AG09319 (cell line): ENCODE measurements at places on chromosomes 1 and 21.
A peak's percentile ranks its signal among the peaks of the same experiment; 100 is the strongest.

DNA sequence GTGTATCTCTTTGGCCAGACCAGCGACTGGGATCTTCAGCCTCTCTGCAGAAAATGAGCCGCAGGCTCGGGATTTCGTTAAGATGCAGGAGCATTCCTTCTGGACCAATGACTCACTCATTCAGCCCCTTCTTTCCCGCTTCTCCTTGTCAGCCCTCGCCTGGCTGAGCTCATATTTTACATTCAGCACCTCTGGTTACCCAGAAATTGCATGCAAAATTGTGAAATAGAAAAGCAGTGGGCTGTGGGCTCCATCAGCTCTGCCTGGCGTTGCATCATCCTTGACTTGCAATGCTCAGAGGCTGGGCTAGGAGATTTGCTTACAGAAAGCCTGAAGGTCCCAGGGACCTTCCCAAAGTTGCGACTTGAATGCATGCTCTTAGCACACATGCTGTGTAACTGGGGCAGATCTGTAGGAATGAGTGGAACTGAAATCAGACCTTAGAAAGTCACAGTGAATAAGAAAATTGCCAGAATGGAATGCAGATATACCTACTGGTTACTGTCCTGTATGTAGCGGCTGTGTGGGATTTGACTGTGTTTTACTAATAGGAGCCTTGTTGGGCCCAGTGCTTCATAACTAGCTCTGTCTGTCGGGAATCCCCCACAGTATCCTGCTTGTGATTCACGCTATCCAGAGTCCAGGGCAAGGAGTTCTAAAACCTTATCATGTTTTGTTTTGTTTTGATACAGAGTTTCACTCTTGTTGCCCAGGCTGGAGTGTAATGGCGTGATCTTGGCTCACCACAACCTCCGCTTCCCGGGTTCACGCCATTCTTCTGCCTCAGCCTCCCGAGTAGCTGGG lies 444.8 kb downstream of the KIF26B start:
- DNase-seq, result peak; percentile 95

DNA sequence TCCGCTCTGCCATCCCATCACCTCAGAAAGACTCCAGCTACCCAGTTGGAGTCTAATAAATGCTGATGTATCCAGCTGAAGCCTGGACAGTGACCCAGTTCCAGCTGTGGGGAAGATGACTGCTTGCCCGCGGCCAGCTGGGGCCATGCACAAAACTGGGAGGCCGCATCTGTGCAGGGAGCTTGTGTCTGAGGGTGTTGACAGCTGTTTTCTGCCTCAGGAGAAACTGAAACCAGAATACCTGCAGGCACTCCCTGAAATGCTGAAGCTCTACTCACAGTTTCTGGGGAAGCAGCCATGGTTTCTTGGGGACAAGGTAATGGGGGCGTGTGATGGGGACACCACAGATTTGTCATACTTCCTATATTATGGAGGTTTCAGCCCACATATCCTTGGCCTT lies 3.2 kb downstream of the GSTM2 start:
- DNase-seq, result no peak

- DNase-seq, result no peak
These were observed 90.5 kb downstream of the VWA5B1 start for GRCh38 chr1:20381045-20381641.

DNA sequence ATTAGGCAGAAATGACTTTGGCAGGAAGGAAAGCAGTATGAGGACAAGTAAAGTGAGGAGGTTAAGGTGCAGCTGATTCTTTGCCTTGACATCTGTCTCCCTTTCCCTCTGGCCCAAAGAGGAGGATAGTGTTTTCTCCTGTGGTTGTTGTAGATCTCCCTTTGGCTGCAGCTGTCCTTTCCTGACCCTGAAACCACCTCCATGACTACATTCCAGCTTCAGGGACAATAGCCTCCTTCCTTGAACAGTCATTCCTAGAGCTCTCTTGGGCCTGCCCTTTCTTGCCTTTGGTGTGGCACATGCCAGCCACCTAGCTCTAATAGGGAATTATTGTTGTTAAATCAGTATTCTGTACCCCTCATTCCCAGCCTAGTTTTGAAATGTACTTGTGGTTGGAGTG lies 6.2 kb downstream of the ZMYM1 start:
- no peak for DNase-seq

DNA sequence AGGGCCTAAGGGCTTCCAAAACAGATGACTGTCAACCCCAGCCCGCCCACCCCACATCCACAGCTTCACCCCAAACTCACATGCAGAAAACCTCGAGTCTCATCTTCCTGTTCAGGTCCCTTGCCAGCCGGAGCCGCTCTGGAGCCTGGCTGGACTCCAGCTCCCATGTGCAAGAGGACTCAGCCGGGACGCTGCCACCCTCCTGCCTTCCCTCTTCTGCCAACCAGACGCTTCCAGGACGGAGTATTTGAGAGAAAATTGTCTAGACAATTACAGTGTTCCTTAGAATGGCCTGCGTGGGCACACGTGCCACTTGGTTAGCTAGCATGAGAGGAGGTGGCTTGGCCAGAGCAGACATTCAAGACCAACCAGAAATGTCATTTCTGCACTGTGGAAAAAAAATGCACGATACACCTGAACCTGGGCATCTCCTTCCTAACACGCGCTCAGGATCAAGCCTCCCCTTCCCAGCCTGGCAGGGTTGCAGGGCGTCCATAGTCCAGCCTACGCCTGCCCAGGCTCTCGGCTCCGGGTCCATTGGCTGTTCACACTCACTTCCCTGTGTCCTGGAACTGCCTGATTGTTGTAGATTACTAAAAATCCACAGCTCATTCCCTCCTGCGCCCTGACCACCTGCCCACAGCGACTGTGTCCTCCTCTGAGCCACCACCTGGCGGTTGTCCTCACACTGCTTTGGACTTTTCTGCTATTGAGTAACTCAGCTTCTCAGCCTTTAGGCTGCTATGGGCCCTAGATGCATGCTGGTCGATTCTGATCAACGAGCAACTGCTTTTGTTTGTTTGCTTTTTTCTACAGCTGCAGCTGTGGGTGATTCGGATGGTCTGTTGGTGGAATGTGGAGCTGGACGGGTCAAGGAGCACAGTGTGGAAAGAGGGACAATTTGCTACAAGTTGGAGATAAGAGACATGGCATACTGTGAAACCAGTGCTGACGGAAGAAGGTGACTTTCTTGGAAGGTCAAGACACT lies at the start of gene CLDN14:
CLDN14 (minus strand) TSS at position 708 of the 988 bp plus-strand sequence. CDS start 18,427 bp downstream, outside the sequence.
- DNase-seq, result no peak

GRCh38 chr1:172162236-172162635 lies 258.2 kb upstream of the C1orf105 start:
- DNase-seq, result no peak

GRCh38 chr21:20875742-20876141 lies 122.5 kb upstream of the NCAM2 start:
- no peak for DNase-seq

- no peak for DNase-seq
These were observed 7.7 kb downstream of the CACNA1E start for GRCh38 chr1:181490740-181491712.

DNA sequence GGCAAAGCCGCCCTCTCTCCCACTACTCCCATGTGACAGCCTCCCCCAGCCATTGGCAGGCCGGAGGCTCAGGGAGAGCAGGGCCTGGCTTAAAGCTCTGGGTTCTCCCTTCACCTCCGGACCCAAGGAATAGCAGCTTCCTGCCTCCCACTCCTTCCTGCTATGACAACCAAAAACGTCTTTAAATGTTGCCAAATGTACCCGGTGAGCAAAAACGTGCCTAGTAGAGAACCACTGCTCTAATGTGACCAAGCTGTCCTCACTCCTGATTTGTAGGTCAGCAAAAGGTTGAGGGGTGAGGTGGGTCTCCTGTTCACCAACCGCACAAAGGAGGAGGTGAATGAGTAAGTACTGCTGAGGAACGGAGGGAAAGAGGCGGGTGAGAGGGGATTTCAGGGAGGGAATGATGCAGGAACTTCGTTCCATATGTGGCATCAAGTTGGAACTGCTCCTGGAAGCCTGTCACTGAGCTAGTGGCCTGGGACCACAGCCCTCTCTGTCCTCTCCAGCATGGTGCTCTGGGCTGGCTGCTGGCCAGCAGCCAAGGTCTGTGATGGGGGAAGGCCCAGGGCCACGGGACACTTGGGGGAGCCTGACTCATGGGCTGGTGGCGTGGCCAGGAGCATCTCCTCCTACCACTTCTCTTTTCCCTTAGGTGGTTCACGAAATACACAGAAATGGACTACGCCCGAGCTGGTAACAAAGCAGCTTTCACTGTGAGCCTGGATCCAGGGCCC lies 5.7 kb downstream of the MRTO4 start:
- no peak for DNase-seq

DNA sequence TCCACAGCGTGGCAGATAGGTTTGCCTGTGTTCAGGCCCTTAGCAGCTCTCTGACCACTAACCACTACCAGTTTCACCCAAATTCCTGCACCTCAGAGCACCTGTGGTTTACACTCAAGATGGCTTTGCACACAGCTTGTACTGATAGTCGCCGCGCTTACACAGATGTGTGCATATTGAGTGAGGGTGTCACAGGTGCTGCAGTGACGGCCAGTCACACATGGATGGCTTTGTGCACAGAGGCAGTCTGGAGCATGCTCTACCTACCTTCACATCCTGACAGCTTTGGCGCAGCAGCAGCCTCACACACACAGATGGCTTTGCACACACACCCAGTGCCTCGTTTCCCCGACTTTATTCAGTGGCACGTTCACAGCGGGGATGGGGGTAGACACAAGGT lies 7.5 kb downstream of the DMAP1 start:
- DNase-seq, result no peak

DNA sequence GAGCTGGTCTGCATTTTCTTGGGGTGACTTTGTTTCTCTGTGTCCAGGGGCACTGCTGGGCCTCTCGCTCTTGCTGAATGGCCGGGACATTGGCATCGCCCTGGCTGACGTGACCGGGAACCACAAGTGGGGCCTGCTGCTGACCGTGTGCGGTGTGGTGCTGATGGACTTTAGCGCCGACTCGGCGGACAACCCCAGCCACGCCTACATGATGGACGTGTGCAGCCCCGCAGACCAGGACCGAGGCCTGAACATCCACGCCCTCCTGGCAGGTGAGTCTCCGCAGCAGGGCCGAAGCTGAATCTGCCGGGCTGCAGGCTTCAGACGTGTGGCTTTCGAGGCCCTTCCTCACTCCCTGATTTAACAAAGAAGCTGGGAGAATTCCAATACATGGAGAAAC lies 7.9 kb downstream of the SLC45A1 start:
- no peak for DNase-seq

DNA sequence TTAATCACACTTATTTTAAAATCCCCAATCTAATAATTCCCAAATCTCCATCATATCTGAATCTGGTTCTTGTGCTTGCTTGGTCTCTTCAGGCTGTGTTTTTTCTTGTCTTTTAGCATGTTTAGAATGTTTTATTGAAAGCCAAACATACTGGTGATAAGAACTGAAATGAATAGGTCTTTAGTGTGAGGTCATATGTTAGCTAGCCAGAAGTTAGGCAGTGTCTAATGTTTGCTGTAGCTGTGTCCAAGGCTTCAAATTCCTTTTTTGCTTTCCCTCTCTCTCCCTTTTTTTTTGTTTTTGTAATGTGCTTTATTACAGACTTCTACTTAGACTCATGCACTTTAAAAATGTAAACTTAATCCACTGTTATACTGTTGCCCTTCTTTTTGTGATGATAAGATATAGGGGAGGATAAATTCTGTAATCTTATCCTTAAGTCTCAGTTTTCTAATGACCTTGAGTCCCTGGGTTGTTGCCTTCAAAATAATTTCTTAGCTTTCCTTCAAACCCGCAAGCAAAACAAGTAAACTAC lies 725.1 kb downstream of the BRINP3 start:
- DNase-seq, result no peak

DNA sequence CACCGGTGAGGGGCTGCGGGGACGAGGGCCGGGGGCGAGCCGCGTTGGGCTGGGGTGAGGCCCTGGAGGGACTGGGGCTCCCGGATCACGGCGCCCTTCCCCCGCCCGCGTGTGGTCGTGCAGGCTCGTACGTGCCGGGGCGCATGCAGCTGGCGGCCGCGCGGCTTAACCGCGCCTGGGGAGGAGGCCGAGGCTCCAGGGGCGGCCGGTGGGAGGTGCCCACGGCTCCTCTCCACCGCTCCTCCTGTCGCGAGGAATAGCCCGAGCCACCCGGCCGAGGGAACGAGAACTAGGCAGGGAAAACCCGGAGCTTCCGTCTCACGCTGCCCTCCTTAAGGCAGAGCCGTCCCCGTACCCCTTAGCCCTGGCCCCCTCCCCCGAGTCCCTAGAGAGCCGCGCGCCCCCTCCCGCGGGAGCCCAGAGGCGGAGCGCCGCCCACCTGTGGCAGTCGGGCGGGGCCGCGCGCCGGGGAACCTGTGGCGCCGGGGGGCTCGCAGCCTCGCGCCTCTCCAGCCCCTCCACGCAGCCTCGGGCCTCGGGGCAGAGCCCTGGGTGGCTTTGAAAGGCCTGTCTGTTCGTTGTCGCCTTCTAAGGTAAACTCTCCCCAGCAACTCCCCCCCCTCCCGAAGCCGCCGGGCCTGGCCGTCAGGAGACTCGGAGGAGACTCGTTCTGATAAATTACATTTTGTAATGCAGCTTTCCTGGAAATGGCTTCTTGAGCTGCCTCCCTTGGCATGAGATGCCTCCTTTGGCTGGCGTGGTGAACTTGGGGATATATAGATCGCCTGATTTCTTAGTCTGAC lies 746 bp downstream of the AK4 start:
- no peak for DNase-seq

DNA sequence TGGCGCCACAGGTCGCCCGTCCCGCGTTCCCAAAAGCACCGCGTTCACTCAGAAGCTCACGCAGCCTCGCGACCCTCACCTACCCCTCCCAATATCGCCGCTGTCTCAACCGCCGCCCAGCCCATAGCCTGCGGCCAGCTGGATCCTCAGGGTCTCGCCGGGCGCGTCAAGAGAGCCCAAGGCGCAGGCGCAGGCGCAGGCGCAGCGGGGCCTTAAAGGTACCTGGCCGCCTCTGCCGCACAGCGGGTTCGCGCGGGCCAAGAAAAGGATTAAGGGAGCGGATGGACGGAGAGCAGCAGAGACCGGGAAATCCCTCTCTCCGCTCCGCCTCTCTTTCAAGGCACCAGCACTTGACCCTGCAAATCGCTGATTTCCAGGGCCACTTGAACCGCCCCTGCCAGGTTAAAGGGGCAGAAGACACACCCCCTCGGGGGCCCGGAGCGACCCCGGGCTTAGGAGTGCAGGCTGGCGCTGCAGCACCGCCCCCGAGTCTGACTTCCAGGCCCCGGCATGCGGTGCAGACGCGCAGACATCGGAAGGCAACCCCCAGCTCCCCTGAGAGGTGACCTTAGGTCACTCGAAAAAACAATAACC lies at the start of gene NBPF20:
NBPF20 (minus strand) TSS at position 168 of the 594 bp plus-strand sequence. CDS start 20,331 bp downstream, outside the sequence.
- DNase-seq, result no peak

- no peak for DNase-seq
These were observed 1.5 kb upstream of the SYDE2 start for GRCh38 chr1:85202092-85202863.

DNA sequence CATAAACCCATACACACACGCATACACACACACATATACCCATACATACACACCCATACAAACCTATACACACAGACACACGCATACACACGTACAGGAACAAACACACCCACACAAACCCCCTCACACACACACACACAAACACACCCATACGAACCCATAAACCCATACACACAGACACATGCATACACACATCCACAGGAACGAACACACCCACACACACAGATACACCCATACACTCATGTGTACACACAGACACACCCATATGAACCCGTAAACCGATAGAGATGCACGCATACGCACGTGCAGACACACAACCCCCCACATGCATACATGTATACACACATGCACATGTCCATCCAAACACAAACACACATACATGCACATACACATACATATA lies 9.5 kb downstream of the WNT9A start:
- no peak for DNase-seq

- DNase-seq, result no peak
These were observed 2.7 kb downstream of the PDE9A start for GRCh38 chr21:42655796-42656770.

- DNase-seq, result no peak
These were observed 42.4 kb upstream of the IL19 start for GRCh38 chr1:206727981-206728696.

- DNase-seq, result no peak
These were observed 2.6 kb downstream of the PTAFR start for GRCh38 chr1:28173980-28174297.
